NAMALWA (cell line): ENCODE measurements at places on chromosomes 3 and 15.

GRCh38 chr15:60718661-60719069 is 239.7 kb upstream of the ICE2 start:
- no peak for DNase-seq

GRCh38 chr3:194925614-194926013 is 239.9 kb downstream of the FAM43A start:
- DNase-seq: no peak

DNA sequence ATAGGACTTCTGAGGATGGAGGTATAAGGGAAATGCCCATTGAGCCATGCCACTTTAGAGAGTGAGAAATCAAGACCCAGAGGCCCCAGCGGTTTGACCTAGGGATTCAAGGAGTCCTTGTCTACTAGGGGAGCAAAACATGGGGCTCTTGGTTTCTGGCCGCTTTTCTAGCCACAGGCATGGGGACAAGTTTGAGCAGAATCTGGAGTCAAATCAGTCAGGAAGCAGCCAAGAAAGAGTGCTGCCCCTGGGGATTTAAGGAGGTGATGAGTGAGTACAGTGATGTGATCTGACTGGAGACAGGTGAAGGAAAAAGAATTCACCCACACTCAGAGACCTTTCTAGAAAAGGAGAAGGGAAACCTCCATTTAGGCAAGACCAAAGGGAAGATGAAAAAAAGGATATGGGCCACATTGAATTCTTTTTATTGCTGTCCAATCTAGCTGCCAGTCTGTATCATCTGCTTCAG is 244.0 kb upstream of the TBC1D5 start:
- no peak for DNase-seq

DNA sequence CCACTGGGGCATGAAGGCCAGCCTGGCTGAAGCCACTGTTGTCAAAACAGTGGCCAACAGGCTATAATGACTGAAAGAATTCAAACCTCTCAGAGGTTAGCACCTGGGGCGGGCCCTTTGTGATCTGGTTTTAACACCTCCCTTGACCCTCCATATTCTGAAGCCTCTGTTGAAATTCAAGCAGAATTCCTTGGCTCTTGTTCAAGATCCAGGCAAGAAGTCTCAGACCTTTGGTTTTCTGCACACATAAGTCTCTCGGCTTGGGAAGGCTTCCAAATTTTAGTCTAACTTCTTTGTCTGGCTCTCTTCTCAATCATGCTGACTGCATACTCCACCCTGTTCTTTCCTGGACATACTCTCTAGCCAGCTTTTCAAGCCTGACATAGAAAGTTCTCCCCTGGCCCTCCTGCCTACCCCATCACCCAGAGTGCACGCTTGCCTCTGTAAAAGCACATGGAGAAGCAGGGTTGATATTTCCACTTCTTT is 144.5 kb downstream of the PDZRN3 start:
- DNase-seq: no peak

DNA sequence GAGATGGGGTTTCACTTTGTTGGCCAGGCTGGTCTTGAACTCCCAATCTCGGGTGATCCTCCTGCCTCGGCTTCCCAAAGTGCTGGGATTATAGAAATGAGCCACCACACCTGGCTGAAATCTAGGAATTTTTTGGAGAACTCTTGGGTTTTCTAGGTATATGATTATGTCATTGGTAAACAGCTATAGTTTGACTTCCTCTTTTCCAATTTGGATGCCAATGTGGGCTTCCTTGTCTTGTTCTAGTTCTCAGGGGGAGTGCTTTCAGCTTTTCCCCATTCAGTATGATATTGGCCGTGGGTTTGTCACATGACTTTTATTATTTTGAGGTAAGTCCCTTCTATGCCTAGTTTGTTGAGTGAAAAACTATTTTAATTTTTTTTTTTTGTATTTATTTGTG is 17.9 kb downstream of the KCNMB3 start:
- no peak for DNase-seq

- no peak for DNase-seq
Observed at GRCh38 chr3:76698136-76698706, 341.7 kb upstream of the ROBO2 start.

DNA sequence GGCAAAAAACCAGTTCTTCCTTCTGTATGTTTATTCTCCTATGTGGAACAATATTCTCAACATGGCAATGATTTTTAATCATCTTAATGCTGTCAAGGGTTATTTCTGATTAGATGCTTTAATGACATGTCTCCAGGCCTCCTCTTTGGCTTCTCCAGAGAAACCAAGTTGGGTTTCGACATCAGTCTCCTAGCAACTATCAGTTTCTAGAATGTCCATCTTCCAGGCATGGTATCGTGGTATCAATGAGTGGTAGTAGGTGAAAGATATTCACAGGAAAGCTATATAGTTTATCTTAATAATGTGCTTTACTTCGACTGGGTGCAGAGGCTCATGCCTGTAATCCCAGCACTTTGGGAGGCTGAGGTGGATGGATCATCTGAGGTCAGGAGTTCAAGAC is 128.5 kb downstream of the C3orf70 start:
- DNase-seq: no peak

DNA sequence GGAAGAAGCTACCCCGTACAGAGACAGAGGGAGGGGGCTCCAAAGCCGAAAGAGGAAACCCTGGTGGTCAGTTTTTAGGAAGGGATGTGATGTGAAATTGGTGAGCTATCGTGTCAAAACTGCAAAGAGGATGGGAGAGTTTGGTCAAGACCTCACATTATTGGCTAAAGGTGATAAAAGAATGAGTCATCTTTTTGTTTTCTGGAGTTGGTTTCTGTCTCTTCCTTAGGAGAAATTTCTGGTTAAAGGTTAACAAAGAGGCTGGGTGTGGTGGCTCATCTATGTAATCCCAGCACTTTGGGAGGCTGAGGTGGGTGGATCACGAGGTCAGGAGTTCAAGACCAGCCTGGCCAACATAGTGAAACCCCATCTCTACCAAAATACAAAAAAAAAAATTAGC is 217.8 kb upstream of the CBLB start:
- no peak for DNase-seq

DNA sequence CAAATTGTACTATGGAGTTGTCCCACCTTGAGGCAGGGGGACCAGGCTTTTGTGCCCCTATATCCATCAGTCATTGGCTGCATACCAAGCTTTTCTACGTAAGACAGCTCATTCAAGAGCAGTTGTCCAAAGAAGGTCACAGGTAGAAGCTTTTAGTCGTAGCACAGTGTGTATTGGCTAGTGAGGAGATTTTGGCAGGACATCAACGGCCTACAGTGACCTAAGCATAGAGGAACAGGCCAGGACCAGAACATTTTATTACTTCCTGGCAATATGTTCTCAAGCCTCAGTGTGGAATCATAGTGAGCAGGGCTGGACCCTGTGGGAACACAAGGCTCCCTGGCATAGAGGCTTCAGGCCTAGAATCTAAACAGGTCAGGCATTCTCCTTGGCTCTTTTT is 105.4 kb upstream of the ANKRD28 start:
- DNase-seq: no peak

- DNase-seq: no peak
Observed at GRCh38 chr15:101296418-101297405, 1.7 kb upstream of the SNRPA1 start.
